ENCODE measurements at places on chromosomes 16 and 17. TPM values are rescaled to one million over a fixed set of nuclear protein-coding genes. Genes with fewer than 3 reads are reported as not detected.

Gene P2RX1
- under 0.01 TPM for total RNA-seq

Gene MRPS7
- total RNA-seq: 44.7 TPM

Gene CES3
- total RNA-seq: 1.3 TPM

Gene ACSM5
- not detected for total RNA-seq

Gene WFIKKN2
- under 0.01 TPM for total RNA-seq

Gene DYNLRB2
- total RNA-seq: 0.26 TPM

Gene ADAMTS18
- total RNA-seq: not detected

Gene C16orf86
- 5.6 TPM for total RNA-seq

Gene HYDIN
- total RNA-seq: 1.3 TPM

Gene TEX14
- total RNA-seq: under 0.01 TPM

Gene SLC5A10
- total RNA-seq: under 0.01 TPM

Gene HOXB7
- total RNA-seq: 6.4 TPM

Gene SYNGR3
- total RNA-seq: 1.5 TPM

Gene TPSB2
- total RNA-seq: not detected

Gene ADCY9
- 37.0 TPM for total RNA-seq

Gene KRT15
- not detected for total RNA-seq

Gene TLCD2
- total RNA-seq: 5.1 TPM

Gene GPRC5C
- total RNA-seq: 14.6 TPM

Gene C1QTNF8
- not detected for total RNA-seq

Gene TRIM37
- 43.7 TPM for total RNA-seq

Gene STAT5B
- total RNA-seq: 24.4 TPM

Gene GRB2
- 68.9 TPM for total RNA-seq

Gene EFCAB3
- not detected for total RNA-seq

Gene TBX2
- total RNA-seq: 98.1 TPM

Gene CTRB2
- total RNA-seq: not detected

Gene LIG3
- total RNA-seq: 28.2 TPM

Gene KRTAP2-2
- total RNA-seq: not detected

Gene HEATR9
- total RNA-seq: not detected

Gene FOXN1
- total RNA-seq: not detected

Gene SMIM36
- not detected for total RNA-seq

Gene CNGB1
- not detected for total RNA-seq

Gene NRN1L
- total RNA-seq: 0.17 TPM

Gene TNFRSF17
- not detected for total RNA-seq

Gene HSD17B1
- total RNA-seq: 2.6 TPM

Gene SLC25A19
- 9.7 TPM for total RNA-seq

Gene UNC45B
- total RNA-seq: not detected

Gene GPR139
- total RNA-seq: not detected

Gene SDR42E2
- total RNA-seq: not detected

Gene CRHR1
- total RNA-seq: not detected

Gene TELO2
- 10.9 TPM for total RNA-seq

Gene SSTR5
- not detected for total RNA-seq

Gene ABCA5
- total RNA-seq: 8.5 TPM

Gene KRTAP4-4
- not detected for total RNA-seq

Gene PRSS22
- total RNA-seq: not detected

Gene MMP28
- total RNA-seq: 2.8 TPM

Gene NT5M
- total RNA-seq: 1.2 TPM

All from fibroblast of lung (primary cell).